ENCODE measurements at places on chromosomes 16 and 17.

DNA sequence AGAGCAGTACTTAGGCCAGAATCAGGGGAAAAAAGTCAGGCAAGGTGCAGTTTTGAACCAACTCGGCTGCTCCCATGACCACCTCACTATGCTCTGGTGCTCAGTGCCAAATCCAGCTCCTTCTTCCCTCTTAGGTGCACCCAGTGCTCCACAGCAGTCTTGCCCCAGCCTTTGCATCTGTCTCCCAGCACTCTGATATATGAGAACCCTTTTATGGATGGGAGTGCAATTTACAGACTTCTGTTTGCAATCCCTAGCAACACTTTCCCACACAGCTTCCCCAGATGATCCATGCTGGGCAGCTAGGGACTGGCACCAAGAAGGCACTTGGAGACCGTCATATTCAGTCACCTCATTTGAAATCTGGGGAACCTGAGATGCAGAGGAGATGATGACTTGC is 267.9 kb upstream of the CCL2 start:
- no peak for ATAC-seq

GRCh38 chr16:70573451-70574121 is 50.0 kb downstream of the SF3B3 start:
- ATAC-seq, result peak; percentile 10

DNA sequence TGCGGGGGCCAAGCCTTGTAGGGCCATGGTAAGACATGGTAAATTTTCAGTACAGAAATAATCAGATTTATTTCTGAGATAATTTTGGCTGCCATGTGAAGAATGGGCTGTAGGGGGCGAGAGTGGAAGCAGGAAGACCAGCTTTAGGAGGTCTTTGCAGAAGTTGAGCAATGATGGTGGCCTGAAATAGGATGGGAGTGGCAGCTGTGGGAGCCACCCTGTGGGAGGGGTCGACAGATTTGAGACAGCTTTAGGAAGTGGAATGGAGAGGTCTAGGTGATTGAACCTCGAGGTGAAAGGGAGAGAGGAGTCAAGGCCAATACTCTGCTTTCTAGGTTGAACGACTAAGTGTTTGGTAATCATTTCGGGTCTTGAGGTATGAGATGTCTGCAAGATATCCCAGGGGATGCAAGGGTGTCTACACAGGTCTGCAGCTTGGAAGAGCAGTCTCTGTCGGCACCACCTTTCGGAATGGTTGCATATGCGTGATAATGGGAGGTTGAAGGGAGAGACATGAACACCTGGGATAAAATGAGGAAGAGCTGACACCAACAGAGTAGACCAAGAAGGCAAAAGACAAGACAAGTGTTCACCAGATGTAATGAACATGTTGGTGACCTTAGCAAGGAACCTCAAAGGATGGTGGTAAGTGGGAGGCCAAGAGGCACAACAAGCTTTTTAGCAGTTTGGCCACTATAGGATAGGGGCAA is 4.2 kb upstream of the ATXN7L3 start:
- ATAC-seq, result peak; percentile 4

DNA sequence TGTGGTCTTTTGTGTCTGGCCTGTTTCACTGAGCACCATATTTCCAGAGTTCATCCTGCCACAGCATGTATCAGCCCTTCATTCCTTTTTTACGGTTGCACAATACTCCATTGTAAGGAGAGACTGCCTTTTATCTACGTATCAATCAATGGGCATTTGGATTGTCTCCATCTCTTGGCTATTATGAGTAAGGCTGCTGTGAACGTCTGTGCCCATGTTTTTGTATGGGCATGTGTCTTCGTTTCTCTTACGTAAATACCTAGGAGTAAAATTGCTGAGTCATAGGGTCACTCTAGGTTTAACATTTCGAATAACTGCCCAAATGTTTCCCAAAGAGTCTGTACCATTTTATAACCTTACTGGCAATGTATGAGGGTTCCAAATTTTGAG is 202.8 kb upstream of the FOXF1 start:
- no peak for ATAC-seq

DNA sequence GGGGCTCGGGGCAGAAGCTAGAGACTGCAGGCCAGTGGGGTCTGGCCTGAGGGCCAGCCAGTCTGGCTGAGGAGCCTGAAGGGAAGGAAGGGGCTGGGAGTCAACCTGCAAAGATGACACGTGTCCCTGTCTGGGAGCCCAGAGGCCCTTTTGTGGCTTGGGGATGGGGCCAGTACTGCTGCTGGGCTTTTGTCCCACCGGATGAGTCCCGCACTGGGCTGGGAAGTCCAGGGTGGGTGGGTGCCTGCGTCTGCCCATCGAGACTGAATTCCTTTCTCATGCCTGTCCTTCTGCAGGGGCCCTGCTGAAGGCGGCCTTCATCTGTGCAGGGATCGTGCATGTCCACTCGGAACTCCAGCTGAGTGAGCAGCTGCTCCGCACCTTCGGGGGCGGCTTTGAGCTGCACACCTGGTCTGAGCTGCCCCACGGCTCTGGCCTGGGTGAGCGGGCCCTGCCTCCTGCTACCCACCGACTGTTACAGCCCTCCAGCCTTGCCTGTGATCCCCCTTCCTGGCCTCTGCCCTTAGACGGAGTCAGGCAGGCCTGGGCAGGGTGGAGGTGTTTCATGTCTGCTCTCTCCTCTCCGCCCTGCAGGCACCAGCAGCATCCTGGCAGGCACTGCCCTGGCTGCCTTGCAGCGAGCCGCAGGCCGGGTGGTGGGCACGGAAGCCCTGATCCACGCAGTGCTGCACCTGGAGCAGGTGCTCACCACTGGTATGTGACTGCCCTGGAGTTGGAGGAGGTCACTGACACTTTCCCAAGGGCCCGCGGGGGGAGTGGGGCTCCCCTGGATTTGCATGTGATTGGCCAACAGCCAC is 20.9 kb downstream of the FCSK start:
- no peak for ATAC-seq

GRCh38 chr17:50831471-50831928 is 3.9 kb upstream of the WFIKKN2 start:
- no peak for ATAC-seq

DNA sequence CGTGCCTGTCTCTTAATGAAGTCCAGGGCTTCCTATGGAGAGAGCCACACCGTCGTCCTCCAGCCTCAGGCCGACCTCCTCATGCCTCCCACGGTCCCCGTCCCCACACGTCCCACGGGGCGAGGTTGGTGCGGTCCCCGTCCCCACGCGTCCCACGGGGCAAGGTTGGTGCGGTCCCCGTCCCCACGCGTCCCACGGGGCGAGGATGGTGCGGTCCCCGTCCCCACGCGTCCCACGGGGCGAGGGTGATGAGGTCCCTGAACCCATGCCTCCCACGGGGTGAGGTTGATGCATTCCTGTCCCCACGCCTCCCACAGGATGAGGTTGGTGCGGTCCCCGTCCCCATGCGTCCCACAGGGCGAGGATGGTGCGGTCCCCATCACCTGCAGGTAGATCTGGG is 20.9 kb downstream of the GALNS start:
- no peak for ATAC-seq

DNA sequence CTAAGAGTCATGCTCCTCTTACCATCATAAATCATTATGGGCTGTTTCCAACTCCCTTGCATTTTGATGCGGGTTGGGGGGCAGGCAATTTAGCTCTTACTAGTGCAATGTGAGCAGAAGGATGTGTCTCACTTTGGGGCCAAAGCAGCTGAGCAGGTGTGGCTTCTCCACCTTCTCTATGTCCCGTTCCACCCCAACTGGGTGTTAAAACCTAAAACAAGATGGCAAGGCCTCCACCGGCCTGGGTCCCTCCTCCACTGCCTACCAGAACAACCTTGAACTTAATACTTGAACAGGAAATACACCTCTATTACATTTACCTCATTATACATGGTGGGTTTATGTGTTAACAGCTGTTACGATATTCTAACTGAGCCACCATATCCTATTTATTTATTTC is 52.8 kb downstream of the TOX3 start:
- ATAC-seq, result no peak

DNA sequence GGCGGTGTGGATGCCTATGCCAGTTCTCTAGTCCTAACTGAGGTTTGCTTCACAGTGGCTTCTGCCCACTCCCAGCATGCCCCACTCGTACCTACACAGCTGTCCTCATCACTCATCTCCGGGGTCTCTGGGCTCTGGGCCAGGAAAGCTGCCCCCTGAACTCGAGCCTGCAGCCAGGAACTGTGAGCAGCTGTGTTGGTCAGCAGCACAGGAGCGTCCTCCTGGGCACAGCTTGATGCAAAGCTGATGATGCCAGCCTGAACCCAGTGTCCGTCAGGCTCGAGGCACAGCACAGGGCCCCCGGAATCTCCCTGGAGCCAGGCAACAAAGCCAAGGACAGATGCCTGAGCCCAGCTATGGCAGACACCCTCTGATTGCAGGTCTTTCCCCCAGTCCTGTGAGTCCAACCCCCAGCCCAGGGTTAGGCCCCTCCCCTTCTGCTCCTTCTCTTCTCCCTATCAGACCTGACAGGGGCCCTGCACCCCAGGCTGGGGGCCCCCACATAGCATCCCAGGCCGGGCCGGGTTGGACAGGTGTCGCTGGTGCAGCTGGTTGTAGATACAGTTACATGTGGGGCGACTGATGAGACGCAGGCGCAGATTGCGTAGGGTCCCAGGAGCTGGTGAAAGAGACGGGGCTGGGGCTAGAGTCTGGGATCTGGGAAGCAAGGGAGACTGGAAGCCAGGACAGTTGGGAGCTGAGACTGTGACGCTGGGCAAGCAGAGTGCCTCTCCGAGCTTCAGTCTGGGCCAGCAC is 2.7 kb downstream of the PRSS53 start:
- no peak for ATAC-seq

DNA sequence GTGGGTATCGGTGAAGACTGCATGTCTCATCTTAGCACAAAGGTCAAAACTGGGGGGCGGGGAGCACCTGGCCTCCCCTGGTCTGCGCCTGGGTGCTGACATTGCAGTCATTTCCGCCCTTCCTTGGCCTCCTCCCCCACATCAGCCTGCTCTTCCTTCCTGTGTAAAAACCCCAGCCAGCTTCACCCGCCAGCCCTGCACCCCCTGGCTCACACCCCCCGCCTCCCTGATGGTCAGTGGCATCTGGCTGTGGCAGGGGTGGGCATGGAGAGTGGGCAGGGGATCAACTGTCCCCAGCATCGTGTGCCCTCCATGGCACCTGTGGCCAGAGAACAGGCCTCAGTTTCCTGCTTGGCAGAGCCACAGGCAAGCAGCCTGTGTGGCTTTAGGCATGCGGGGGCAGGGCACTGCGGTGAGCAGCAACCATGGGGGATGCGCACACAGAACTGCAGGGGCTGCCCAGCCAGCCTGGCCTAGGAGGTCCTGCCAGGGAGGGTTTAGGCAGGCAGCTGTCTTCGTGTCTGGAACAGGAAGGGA is 26.5 kb upstream of the LASP1NB start:
- no peak for ATAC-seq

DNA sequence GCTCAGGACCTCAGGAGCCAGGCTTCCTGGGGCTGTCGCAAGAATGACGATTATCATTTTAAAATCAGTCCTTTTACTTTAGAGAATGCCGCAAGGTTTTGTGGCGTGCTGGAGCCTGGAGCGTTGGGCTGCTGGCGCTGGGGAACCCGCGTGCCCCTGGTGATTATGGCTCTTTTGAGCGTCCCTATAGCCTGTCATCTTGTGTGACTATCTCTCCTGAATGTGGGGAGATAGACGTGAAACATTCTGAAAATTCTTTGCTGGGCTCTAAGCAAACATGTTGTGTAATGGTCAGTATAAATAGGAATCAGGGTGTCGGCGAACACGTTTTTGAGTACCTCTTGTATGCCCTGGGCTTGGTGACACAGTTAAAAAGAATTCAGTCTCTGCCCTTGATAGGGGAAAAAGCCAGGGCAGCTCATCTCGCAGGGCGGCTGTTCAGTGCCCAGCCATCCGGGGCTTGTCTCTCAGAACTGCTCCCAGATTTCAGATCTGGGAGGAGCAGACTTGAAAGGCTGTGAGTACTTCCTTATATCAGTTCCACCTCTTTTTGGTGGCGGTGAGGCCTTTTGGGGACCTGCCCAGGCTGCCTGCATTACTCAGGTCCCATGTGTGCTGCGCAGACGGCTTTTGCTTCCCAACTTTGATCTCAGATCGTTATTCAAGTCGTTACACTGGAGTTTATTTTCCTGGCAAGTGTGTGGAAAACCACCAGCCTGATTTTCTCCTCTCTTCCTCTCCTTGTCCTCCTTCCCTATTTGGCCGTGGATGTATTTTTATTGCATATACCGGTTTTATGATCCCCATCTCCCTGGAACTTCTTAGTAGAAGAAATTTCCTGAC is 973 bp downstream of the SLC7A6 start:
- peak; percentile 77 for ATAC-seq

GRCh38 chr16:48137822-48138221 is 18.0 kb downstream of the ABCC12 start:
- peak; percentile 28 for ATAC-seq

DNA sequence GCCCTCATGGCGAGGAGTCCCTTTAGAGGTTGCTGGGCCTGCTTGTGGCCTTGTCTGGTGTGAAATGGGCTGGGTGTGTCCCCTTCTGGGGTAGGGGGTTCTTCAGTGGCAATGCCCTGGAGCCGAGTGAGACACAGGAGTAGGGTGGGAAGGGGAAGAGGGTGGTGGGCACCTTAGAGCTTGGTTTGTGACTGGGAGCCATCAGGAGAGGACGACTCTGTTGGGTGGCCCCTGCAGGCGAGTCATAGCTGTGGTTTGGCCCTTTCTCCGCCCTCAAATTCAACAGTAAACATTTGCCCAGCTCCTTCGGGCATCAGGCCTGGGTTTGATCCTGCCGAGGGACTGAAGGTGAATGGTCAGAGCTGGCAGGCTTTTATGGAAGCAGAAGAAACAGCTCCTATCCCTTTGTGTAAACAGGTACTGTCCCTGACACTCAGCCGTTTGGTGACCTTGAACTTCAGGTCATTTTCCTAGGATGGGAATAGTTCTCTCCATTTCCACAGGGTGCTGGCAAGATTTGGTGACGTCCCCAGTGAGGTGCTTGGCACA is 2.9 kb downstream of the E4F1 start:
- no peak for ATAC-seq

GRCh38 chr17:12457493-12457892 is 208.2 kb upstream of the MYOCD start:
- ATAC-seq, result no peak

GRCh38 chr17:61465550-61466237 is 13.5 kb downstream of the TBX4 start:
- ATAC-seq, result no peak

DNA sequence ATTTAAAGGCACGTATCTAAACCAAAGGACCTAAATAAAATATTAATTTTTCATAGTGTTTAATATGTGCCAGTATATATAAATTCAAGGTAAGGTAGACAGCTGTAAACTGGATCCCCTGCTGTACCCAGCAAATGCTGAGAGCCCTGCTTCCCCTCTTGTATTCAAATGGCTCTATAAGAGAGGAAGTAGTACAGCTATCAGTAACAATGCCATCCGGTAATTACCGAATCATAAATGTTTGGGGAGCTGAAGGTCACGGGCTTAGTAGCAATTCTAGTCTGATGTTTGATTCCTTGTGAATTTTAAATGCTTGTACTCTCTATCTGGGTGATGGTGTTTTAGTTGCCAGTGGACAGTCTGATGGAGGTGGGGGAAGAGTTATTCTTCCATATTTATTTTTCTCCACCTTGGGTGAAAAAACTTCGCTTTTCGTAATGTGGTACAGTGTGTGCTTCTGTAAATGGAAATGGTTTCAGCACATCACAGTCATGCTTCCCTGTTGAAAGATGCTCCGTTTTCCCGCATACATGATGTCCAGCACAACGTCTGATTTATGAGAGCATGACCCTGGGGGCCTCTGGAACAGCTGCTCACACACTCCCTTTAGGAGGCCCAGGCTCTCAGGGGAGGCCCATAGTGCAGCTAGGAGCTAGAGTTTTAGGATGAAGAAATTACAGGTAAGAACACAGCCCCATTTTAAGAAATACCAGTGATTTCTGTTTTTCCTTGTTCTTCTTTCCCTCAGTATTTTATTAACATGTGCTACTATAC is 423.9 kb downstream of the WWOX start:
- ATAC-seq, result no peak
